Naive thymus-derived CD4-positive, alpha-beta T cell (primary cell): ENCODE measurements at places on chromosomes 2 and 18. TPM values are rescaled to one million over a fixed set of nuclear protein-coding genes. Genes with fewer than 3 reads are reported as not detected.
A peak's percentile ranks its signal among the peaks of the same experiment; 100 is the strongest.

GRCh38 chr2:136131961-136132824 lies 14.2 kb upstream of the CXCR4 start:
- no peaks in the 10 kb centered on the region for H3K36me3 ChIP-seq
- H3K4me1 ChIP-seq = peaks cover 92% of the 10 kb centered on the region
- H3K4me3 ChIP-seq = peak overlapping the region; percentile 34
- no peaks in the 10 kb centered on the region for H3K27me3 ChIP-seq
- DNase-seq = peak; percentile 94

BOK gene
- total RNA-seq = not detected

- DNase-seq = no peak
- no peaks in the 10 kb centered on the region for H3K27me3 ChIP-seq
These were observed 3.9 kb downstream of the NCK2 start for GRCh38 chr2:105748566-105748965.

SPATA3 gene
- not detected in 2 replicates for total RNA-seq

DNA sequence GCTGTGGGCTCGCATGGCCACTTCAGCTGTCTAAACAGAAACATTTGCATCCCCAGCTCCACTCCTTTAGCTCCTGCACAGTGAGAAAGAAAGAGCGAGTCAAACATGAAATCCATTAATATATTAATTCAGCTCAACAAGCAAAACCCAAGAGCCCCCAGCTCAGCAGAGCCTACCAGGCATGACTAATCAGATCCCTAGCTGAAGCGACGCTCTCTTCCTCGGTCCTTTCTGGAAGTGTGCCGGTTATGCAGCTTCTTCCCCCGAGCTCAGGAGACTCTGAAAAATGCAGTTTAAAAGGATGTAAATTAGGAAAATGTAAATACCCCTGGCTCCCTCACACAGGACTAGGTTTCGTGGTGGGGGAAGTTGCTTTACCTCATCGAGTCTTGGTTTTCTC lies 221.5 kb downstream of the ANKRD30B start:
- no peak for DNase-seq
- H3K27ac ChIP-seq = no peak overlapping the region
- no peaks in the 10 kb centered on the region for H3K27me3 ChIP-seq
- no peaks in the 10 kb centered on the region for H3K4me1 ChIP-seq

DNA sequence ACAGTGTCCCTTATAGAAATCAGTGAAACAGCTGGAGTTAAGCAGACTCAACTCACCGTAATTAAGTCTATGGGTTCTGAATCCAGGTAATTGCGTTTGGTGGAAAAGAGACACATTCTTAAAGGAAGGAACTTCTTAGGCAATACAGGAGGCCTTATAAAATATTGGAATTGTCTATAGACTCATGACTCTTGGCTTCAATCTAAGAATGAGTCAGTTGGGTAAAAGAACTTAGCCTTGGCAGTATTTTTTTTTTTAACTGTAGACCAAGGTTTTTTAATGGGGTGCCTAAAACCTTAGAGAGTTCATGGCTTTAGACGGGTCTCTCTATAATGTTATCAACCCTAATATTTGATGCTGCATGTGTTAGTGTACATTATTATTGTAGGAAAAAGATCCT lies 47.6 kb downstream of the CCDC85A start:
- H3K27me3 ChIP-seq = no peaks in the 10 kb centered on the region
- no peak for DNase-seq
- H3K4me3 ChIP-seq = no peak overlapping the region
- H3K36me3 ChIP-seq = no peaks in the 10 kb centered on the region
- no peak overlapping the region for H3K27ac ChIP-seq
- H3K4me1 ChIP-seq = no peaks in the 10 kb centered on the region

FAP gene
- total RNA-seq = not detected in 2 replicates

DNA sequence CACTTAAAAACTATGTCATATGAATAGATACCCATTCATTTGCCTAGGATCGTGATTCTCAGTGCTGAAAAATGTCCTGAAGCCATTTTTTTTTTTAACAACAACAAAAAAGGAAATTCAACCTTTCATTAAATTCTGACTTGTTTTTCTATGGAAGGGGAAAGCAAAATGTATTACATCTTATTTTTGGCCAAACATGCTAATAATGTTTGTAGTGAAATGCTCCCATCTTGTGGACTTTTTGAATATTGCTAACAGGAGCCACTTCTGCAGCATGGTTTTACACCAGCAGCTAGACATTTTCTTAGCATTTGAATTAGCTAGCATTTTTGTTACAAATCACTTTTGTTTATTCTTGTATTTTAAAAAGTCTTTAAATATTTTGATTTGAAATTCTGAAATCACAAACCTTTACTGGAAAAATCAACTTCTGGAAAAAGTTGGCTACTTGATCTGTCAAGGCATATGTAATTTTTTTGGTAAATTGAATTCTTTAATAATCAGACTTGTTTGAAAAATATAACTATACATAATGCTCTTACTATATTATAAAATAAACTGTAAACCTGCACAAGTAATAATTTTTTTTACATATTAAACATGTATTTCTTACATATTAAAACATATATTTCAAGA lies 75.8 kb downstream of the KIDINS220 start:
- no peak overlapping the region for H3K4me3 ChIP-seq
- H3K27ac ChIP-seq = no peak overlapping the region
- H3K36me3 ChIP-seq = peaks cover 23% of the 10 kb centered on the region
- DNase-seq = peak; percentile 7
- H3K27me3 ChIP-seq = no peaks in the 10 kb centered on the region

DNA sequence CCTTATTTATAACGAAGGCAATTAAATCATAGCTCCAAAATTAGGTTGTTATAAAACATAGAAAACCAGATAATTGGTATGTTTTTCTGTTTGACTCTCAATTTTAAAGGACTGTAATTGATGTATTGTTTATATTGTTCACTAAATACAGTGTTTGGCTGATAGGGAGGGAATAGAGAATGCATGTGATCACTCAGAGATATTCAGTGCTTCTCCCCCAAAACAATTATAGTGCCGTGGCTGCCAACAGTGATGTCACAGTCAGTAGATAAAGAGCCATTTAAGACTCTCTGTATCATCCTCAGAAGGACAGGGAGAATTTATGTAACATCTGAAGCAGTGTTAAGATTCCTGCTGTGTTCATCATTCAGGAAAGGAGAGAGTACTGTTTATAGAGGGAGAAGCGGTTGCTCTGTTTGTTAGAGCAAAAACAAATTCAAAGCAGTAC lies 69.6 kb downstream of the PHLPP1 start:
- H3K27me3 ChIP-seq = no peaks in the 10 kb centered on the region
- H3K36me3 ChIP-seq = no peaks in the 10 kb centered on the region
- no peak for DNase-seq
- no peak overlapping the region for H3K27ac ChIP-seq
- H3K4me1 ChIP-seq = no peaks in the 10 kb centered on the region
- no peak overlapping the region for H3K4me3 ChIP-seq

GRCh38 chr2:135072125-135072997 lies 20.3 kb downstream of the RAB3GAP1 start:
- no peak overlapping the region for H3K27ac ChIP-seq
- no peaks in the 10 kb centered on the region for H3K27me3 ChIP-seq
- H3K4me3 ChIP-seq = no peak overlapping the region
- no peaks in the 10 kb centered on the region for H3K4me1 ChIP-seq

DNA sequence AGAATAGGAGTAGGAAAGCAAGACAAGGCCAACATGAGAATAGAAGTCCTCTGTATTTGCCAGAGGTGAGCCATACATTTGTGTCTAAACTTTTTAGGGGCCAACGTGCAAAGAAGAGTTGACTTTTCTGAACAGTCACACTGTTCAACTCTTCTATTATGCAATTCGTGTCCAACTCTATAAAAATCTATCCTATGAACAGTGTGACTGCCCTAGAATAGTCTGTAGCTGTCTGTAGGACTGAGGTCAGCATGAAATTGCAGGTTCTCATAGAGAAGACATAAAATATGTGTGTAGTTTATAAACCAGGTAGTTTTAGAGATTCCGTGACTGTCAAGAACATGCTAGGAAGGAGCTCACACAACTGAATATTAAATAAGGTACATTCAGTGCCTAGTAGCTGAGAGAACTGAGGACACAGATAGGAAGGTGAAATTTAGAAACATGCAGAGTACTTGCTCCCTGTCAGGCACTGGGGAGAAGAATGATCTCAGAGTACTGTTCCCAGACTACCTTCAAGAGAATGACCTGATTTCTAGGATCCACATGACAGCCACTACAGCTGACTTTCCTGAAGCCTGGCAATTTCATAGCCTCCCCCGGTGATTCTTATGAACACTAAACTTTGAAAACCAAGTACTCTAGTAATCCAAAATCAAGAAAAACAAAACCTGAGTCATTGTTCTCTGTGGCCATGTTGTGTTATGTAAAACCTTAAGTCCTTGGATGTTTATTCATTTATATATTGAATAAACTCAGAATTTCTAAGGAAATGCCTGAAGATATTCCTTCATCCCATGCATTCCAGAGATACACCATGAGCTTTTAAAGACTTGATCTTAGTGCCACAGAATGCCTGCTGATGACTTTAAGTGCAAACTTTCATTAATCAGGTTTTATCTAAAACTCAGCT lies 201.5 kb upstream of the BOD1L2 start:
- no peaks in the 10 kb centered on the region for H3K4me1 ChIP-seq
- H3K27ac ChIP-seq = no peak overlapping the region
- H3K4me3 ChIP-seq = no peak overlapping the region
- DNase-seq = no peak

CPS1 gene
- 1.2 TPM for total RNA-seq

- DNase-seq = no peak
- H3K4me3 ChIP-seq = no peak overlapping the region
- H3K27ac ChIP-seq = no peak overlapping the region
- H3K27me3 ChIP-seq = no peaks in the 10 kb centered on the region
- no peaks in the 10 kb centered on the region for H3K4me1 ChIP-seq
These were observed 902.4 kb upstream of the PIK3C3 start for GRCh38 chr18:41052625-41053024.

DNA sequence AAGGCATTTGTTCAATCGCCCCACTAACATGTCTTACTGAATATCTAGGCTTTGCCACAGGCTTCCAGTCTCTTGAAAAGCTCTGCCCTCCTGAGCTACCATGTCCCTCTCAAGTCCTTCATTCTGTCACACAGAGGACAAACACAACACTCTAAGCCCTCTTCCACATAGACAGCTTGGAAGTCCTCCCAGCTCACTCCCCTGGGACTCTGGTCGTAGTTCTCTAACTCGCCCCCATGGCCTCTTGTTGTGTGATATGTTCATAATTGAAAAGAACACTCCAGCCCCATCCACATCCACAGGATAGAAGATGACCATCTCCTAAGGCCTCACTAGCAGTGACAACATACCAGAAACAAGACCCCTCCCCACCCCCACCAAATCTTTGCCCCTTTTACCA lies 37.9 kb downstream of the BUB1 start:
- no peak overlapping the region for H3K4me3 ChIP-seq
- no peak for DNase-seq
- no peaks in the 10 kb centered on the region for H3K36me3 ChIP-seq
- H3K27me3 ChIP-seq = no peaks in the 10 kb centered on the region
- no peak overlapping the region for H3K27ac ChIP-seq

DNA sequence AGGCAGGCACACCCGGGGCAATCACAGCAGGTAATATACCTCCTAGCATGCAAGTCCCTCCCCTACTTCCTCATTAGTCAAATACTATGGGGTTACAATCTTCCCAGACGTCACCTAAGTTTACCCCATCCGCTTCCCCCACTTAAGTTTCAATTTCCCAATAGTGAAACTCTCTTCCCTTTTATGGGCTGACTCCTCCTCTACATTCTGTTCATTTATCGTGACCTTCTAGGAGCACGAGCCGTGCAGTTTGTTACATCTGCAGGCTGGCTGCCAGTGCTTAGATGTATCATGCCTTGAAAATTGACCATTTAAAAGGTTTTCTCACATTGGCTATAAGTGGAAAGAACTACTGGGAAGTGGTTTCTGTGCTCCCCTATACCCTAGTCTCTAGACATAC lies 1357.8 kb upstream of the CRIM1 start:
- H3K4me3 ChIP-seq = no peak overlapping the region
- H3K27me3 ChIP-seq = no peaks in the 10 kb centered on the region
- H3K27ac ChIP-seq = no peak overlapping the region
- no peak for DNase-seq
- no peaks in the 10 kb centered on the region for H3K4me1 ChIP-seq
- no peaks in the 10 kb centered on the region for H3K36me3 ChIP-seq

DNA sequence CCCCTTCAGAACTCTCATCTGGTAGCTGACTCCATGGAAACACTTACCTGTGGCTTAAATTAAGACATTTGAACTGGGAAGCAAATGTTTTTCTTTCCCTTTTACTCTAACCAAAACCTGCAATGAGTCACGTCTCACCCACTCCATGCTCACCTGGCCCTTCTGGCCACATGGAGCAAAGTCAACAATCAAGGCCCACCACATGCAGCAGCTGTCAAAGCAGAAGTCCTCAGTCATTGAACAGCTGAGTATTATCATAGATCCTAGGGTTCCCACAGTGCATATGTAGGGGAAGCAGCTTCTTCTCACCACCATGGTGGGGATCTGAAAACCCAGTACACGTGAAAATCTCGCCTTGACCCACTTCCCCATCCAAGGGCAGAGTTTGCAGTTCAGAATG lies 12.3 kb upstream of the MEP1B start:
- H3K27ac ChIP-seq = no peak overlapping the region
- no peak for DNase-seq
- no peaks in the 10 kb centered on the region for H3K36me3 ChIP-seq

SPP2 gene
- not detected in 2 replicates for total RNA-seq

POLR1B gene
- total RNA-seq = 25.2 TPM

GRCh38 chr2:196233805-196234475 lies 62.6 kb upstream of the STK17B start:
- H3K27me3 ChIP-seq = no peaks in the 10 kb centered on the region
- H3K36me3 ChIP-seq = no peaks in the 10 kb centered on the region

DNA sequence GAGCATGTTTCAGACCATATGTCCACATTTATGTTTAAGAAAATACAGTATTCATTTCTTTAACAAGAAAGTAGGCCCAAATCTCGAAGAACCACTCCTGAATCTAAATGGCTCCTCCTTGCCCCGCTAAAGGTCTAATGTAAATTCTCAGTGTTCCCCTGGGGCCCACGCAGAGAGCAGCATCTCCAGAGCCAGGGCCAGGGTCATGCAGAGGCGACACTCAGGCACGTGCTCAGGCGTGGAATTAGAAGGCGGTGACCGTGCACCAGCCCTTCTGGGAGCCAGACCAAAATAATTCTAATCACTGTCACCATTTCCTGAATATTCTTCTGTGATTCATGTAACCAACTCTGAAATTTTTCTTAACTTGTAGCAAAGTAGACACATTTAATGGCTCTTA lies 68.3 kb upstream of the MYT1L start:
- no peaks in the 10 kb centered on the region for H3K27me3 ChIP-seq
- H3K36me3 ChIP-seq = no peaks in the 10 kb centered on the region
- H3K4me1 ChIP-seq = no peaks in the 10 kb centered on the region

THSD7B gene
- not detected for total RNA-seq

IL1F10 gene
- total RNA-seq = not detected in 2 replicates
